NCI-H1092 (cell line): ENCODE measurements at places on chromosomes 7 and 10.
A peak's percentile ranks its signal among the peaks of the same experiment; 100 is the strongest.

- no peak for DNase-seq
Observed at GRCh38 chr7:10085231-10085630, 888.4 kb upstream of the PHF14 start.

DNA sequence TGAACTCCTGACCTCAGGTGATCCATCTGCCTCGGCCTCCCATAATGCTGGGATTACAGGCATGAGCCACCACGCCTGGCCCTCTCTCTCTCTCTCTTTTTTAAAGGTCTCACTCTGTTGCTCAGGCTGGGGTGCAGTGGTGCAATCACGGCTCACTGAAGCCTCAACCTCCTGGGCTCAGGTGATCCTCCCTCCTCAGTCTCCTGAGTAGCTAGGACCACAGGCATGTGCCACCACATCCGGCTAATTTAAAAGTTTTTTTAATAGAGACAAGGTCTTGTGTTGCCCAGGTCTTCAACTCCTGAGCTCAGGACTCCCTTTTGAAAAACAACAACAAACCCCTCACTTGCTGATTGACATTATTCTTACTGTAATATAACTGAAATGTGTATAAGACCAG lies 11.6 kb downstream of the PALD1 start:
- no peak for DNase-seq

DNA sequence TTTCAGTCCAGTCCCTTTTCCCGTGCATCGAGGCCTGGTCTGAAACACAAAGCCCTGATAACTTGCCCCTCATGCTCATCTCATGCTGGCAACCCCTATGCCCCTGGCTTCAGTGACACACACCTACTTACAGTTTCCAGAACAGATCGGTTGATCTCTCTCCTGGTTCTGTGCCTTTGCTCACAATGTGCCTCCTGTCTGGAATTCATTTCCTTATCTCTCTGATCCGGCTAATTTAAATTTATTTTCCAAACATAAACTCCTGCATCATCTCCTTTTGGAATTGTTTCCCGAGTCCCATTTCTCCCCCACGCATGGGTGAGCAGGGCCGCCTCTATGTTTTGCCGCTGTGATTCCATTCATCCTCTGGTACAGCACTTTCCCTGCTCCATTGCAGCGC lies 25.9 kb upstream of the FZD8 start:
- no peak for DNase-seq

GRCh38 chr10:122838880-122839279 lies 6.8 kb downstream of the CUZD1 start:
- no peak for DNase-seq

- DNase-seq, result peak; percentile 30
Observed at GRCh38 chr7:98294798-98295382, 13.4 kb downstream of the BRI3 start.

GRCh38 chr7:9890092-9890491 lies 1083.6 kb upstream of the PHF14 start:
- no peak for DNase-seq

- no peak for DNase-seq
Observed at GRCh38 chr7:140674356-140674800, 1.6 kb downstream of the ADCK2 start.

DNA sequence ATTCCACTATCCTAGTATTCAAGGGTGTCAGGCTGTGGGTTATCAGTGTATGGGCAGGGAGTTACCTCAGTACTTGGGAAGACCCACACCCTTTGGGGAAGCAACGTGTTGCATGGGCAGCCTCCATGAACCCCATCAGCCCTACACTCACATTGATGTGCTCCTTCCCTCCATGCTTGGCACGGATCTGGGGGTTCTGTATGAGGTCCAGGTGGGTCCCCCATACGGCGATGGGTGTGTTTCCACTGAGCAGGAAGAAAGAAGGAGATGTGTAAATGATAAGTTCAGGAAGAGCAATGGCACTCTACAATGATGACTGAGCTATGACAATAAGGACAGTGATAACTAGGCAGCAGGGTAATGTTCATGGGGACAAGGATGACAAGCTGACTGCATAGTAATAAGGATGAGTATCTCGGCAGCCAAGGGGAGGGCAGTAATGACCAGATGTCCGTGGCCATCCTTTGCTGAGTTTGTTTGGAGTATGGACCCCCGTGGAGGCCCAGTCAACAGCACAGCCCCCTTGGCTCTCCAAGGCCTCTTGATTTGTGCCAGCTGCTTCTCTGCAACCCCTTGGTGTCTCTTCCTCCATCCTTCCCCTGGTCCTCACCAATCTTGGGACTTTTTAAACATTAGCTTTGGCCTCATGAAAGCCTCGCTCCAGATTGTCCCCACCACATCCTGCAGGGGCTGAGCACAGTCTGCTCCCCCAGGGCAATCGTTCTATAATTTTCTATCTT lies 394.2 kb downstream of the PLXNA4 start:
- no peak for DNase-seq

- DNase-seq, result no peak
Observed at GRCh38 chr7:35781200-35781701, 19.6 kb upstream of the SEPTIN7 start.

GRCh38 chr7:116087291-116087690 lies 56.7 kb upstream of the TFEC start:
- no peak for DNase-seq

DNA sequence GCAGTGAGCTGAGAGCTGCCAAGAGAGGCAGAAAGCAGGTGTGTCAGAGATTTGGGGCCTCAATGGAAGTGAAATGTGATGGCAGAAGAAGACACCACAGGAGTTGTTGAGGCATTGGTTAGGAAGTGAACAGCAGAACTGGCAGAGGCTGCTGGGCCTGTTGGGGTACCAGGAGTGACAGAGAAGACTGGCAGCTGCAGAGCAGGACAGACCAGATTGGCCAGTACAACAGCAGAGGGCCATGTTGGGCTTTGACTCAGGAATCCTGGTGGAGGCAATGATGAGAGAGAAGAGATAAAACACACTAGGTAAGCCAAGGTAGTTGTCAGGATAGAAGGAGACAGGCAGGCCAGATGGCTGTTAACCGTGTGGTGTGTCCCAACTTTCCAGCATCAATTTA lies 19.9 kb upstream of the HERPUD2 start:
- no peak for DNase-seq

DNA sequence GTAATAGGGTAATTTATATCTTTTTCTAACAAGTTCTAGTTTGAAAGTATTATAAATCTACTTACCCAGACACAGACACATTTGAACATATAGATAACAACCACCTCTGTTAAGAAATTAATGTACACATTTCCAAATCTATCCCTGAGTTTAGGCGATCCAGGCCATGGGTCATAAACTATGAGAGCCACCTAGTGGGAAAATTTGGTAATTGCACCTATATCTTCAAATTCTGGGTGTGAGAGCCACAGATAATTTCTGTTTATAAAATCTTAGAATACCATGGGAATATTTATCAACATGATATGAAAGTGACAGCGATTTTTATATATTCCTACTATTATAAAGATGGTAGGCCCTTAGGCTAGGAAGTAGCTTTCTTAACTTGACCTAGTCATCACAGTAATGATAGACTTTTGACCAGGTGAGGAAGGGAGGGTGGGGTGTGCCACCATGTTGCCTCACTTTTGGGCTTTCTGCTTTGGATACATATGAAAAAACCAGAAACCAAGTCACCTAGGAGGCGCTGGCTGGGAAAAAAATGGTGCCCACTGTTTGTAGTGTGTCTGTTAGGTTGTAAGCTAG lies 8.0 kb upstream of the EPHA1 start:
- peak; percentile 35 for DNase-seq

GRCh38 chr10:62233356-62234076 lies 35.1 kb downstream of the RTKN2 start:
- no peak for DNase-seq

DNA sequence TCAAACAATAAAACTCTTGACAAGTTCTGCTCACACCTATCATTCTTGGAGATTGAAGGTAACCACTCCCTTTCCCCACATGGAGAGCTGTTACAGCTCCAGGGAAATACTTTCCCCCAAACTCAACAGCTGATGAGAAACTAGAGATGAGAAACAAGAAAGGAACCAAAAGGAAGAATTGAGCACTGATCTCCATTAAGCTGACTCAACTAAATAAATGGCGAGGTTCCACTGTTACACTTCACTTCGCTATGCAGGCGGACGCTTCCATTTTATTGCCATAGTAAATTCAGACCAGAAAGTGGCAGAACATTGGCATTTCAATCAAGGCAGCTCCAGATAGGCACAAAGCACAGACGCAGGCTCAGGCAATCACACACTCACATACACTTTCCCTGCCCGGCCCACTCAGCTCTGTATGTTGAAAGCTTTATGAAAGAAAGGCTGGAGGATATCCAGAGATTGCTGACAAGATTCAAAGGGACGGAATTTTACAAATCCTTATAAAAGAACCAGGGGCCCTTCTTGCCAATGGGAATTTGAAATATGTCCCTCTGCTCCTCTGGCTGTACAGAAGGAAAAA lies 11.5 kb upstream of the YAE1 start:
- DNase-seq, result no peak

DNA sequence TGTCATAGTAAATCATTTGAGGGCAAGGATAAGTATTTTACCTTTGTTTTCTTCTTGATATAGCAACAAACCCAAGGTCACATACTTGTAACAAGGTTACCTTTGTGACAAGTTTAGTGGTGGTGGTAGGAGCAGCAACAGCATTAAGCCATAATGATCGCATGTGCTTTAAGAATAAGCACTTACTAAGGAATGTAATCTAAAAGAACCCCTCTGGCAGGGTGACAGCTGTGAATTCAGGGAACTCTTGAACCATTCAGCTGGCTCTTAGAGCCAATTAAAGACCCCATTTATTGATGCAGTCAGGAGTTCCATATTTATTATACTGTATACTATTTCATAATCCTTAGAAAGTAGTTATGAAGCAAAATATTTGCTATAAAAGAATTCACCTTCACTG lies 370.8 kb downstream of the EXOC4 start:
- DNase-seq, result no peak

- no peak for DNase-seq
Observed at GRCh38 chr7:152340161-152340560, 95.6 kb downstream of the KMT2C start.

- DNase-seq, result no peak
Observed at GRCh38 chr7:37211097-37211880, 237.4 kb downstream of the ELMO1 start.

GRCh38 chr7:144584726-144585125 lies 181.2 kb upstream of the NOBOX start:
- no peak for DNase-seq

- DNase-seq, result no peak
Observed at GRCh38 chr7:134357486-134357885, 40.8 kb upstream of the SLC35B4 start.

- no peak for DNase-seq
Observed at GRCh38 chr10:17655009-17655408, 11.1 kb downstream of the STAM start.

- no peak for DNase-seq
Observed at GRCh38 chr10:77114181-77114821, 523.3 kb downstream of the KCNMA1 start.

DNA sequence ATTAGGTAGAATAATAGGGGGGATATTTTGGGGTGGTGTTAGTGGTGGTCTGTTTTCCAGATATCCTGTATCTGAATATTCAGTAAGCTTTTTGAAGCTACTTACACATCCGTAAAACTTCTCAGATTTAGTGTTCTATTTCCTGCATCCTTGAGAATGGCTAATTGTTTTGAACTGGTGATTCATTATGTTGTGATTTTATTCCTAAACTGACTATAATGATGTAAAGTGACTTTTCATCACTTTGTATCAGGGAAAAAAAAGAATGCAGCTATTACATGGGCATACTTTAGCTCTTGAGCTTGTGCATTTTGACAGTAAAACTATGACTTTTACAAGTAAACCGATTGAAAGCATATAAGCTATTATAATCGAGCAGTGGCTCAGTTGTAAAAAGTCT lies 18.2 kb downstream of the WAC start:
- DNase-seq, result no peak

- no peak for DNase-seq
Observed at GRCh38 chr7:41769162-41769561, 66.3 kb upstream of the INHBA start.

- no peak for DNase-seq
Observed at GRCh38 chr7:26170663-26171062, 18.7 kb downstream of the NFE2L3 start.

- no peak for DNase-seq
Observed at GRCh38 chr10:88975377-88975720, 15.2 kb upstream of the FAS start.

- no peak for DNase-seq
Observed at GRCh38 chr7:66348959-66349358, 143.8 kb downstream of the TPST1 start.

- no peak for DNase-seq
Observed at GRCh38 chr10:13998163-13998835, 332.4 kb downstream of the FRMD4A start.

- no peak for DNase-seq
Observed at GRCh38 chr7:7768977-7769709, 50.7 kb upstream of the RPA3 start.

- no peak for DNase-seq
Observed at GRCh38 chr7:148222721-148223120, 367.8 kb upstream of the C7orf33 start.

- DNase-seq, result no peak
Observed at GRCh38 chr7:34165466-34165865, 260.1 kb downstream of the BMPER start.

DNA sequence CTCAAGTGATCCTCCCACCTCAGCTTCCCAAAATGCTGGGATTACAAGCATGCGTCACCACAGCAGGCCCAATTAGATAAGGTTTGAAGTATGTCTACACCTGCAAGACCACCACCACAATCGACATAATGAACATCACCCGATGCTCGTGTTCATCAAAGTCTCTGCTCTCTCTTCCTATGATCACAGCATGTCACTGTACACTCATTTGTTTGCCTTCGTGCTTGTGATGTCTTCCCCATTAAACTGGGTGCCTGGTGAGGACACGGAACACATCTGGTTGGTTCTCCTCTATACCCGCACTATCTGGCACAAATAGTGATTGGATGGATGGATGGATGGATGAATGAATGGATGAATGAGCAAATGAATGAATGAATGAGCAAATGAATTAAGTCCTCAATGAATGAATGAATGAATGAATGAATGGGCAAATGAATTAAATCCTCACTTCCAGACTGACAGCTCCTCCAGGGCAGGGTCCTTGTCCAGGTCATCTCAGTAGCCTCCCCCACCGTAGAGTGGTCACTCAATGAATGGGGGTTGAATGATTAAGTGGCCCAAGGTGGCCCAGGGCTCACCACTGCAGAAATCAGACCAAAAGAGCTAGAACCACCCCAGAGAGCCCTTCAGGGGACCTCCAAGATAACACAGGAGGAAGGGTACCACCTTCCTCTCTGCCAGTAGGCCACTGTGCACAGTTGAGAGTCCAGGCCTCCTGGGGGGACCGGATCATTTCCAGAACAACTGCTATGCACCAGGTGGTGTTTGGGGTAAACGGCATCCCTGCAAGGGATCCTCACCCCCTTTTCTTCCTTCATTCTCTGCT lies 101.9 kb upstream of the TNRC18 start:
- no peak for DNase-seq

DNA sequence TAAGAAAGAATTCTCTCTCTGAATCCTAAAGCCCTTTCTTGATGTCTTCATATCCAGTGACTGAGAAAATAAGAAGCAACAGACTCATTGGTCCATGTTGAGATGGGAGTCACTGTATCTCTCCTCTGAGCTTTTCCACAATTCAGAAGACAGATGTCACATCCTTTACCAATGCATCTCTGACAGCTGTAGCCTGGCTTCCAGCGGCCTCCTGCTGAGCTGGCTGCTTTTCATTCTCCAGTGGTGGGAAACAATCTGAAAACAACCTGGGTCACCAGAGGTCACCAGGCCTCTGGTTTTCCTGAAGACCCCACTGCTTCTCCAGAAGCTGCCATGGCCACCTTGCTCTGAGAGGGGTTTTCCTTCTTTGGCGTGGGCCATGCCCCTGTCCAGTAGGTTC lies 18.3 kb upstream of the RPA3 start:
- DNase-seq, result no peak

- DNase-seq, result peak; percentile 63
Observed at GRCh38 chr7:121313793-121314676, 14.8 kb upstream of the WNT16 start.
